NCI-H2107 (cell line): ENCODE measurements at places on chromosomes 12 and 14.
A peak's percentile ranks its signal among the peaks of the same experiment; 100 is the strongest.

GRCh38 chr12:25585021-25585523 is 32.0 kb upstream of the LMNTD1 start:
- DNase-seq, result no peak

- no peak for DNase-seq
Measured at GRCh38 chr14:103633391-103633790, 4.4 kb downstream of the KLC1 start.

DNA sequence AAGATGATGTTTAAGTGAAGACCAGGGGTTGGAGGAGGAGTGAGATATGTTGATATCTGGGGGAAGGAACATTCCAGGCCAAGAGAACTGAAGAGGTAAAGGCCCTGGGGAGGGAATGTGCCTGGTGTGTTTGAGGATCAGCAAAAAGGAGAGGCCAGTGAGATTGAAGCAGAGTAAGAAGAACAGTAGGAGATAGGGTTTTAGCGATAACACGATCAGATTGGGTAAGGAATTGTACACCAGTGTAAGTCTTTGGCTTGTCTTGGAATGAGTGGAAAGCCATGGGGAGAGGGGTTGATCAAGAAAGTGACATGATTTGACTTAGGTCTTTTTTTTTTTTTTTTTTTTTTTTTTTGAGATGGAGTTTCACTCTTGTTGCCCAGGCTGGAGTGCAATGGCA is 4.8 kb downstream of the TROAP start:
- DNase-seq, result no peak

GRCh38 chr14:24036169-24036962 is 15.4 kb upstream of the CARMIL3 start:
- peak; percentile 65 for DNase-seq

GRCh38 chr12:115185506-115185905 is 501.5 kb upstream of the TBX3 start:
- DNase-seq, result no peak

- DNase-seq, result no peak
Measured at GRCh38 chr14:90774316-90774715, 41.9 kb downstream of the TTC7B start.

GRCh38 chr14:67722293-67722692 is 20.6 kb downstream of the RDH12 start:
- no peak for DNase-seq

DNA sequence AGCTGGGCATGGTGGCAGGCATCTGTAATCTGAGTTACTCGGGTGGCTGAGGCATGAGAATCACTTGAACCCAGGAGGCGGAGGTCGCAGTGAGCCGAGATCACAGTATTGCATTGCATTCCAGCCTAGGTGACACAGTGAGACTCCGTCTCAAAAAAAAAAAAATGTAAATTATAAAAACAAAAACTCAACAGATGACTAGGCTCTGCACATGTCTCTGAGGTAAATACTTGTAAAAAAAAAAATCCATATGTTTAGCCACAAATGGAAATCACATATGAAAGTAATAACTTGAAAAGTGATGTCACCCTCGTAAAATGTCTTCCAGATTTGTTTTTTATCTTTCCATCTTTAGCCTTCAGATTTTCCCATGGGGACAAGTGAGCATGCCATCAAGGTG is 85.0 kb downstream of the KICS2 start:
- DNase-seq, result no peak

- peak; percentile 83 for DNase-seq
Measured at GRCh38 chr12:104381731-104382480, 74.8 kb upstream of the CHST11 start.

- DNase-seq, result no peak
Measured at GRCh38 chr12:65606008-65606766, 218.1 kb upstream of the HMGA2 start.

GRCh38 chr14:67556671-67557070 is 23.6 kb downstream of the PLEKHH1 start:
- no peak for DNase-seq

DNA sequence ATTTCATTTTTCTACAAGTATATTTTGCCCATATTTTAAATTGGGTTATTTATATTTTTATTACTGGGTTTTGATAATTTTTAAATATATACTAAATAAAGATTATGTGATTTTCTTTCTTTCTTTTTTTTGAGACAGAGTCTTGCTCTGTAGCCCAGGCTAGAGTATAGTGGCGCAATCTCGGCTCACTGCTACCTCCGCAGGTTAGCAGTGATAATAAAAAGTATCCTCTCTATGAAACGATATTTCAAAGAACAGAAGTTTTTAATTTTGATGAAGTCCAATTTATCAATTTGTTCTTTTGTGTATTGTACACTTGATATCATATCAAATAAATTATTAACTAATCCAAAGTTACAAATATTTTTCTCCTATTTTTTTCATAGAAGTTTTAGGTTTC is 47.2 kb upstream of the LDHB start:
- DNase-seq, result no peak

- no peak for DNase-seq
Measured at GRCh38 chr12:91105807-91106206, 5.5 kb downstream of the LUM start.

DNA sequence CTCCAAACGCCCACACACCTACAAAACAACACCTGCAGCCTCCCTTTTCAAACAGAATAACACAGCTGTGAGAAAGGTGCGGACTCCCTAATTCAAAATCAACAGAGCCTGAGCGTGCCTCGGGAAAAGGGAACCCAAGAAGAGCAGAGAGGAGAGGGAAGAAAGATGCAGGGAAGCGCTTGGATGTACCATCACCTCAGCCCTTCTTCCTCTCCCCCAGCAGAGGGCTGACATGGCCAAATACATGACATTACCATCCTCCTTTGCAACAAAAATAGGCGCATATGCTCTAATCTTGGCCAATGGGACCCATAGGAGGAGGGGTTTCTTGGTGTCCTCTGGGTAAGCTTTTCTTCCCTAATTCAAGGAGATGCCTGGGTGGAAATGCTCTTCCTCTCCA is 78.0 kb downstream of the CPSF2 start:
- DNase-seq, result no peak

DNA sequence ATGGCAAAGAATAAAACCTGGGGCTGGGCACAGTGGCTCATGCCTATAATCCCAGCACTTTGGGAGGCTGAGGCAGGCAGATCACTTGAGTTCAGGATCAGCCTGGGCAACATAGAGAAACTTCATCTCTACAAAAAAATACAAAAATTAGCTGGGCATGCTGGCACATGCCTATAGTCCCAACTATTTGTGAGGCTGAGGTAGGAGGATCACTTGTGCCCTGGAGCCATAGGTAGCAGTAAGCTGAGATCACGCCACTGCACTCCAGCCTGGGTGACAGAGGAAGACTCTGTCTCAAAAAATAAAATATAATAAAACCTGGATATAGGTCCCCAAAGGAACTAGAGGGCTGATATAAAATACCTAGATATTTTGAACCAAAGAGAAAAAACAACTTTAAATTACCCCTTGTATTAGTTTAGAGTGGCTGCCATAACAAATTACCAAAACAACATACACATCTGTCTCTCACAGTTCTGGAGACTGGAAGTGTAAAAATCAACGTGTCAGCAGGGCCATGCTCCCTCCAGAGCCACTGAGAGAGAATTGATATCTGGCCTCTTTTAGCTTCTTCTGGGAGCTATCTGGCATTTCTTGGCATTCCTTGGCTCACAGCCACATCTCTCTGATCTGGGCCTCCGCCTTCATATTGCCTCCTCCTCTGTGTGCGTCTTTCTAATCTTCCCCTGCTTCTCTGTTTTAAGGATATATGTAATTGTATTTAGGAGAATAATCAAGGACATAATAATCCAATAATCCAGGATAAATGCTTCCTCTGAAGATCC is 47.9 kb upstream of the ATF7IP start:
- DNase-seq, result no peak

GRCh38 chr12:66144791-66145754 is 14.5 kb upstream of the LLPH start:
- DNase-seq, result peak; percentile 20

DNA sequence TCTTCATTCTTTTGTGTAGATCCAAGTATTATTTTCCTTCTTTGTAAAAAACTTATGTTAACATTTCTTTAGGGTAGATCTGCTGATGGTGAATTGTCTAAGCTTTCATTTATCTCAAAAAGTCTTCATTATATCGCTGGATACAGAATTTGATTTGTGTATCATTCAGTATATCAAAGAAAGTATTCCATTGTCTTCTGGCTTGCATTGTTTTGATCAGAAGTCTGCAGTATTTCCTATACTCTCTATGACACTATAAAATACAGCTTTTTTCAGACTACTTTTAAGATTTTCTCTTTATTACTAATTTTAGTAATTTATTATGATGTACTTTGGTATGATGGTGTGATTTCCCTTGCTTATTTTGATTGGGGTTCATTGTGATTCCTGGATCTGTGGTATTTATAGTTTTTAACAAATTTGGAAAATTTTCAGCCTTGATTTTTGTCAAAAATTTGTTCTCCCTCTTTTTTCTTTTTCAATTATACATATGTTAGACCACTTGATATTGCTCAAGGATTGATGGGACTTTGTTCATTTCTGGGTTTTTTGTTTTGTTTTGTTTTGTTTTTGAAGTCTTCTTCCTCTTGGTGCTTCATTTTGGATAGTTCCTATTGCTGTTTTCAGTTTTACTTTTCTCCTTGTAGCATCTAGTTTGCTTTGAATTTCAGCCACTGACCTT is 176.5 kb downstream of the ZFP36L1 start:
- no peak for DNase-seq

- DNase-seq, result no peak
Measured at GRCh38 chr14:56895154-56895553, 84.9 kb upstream of the OTX2 start.

DNA sequence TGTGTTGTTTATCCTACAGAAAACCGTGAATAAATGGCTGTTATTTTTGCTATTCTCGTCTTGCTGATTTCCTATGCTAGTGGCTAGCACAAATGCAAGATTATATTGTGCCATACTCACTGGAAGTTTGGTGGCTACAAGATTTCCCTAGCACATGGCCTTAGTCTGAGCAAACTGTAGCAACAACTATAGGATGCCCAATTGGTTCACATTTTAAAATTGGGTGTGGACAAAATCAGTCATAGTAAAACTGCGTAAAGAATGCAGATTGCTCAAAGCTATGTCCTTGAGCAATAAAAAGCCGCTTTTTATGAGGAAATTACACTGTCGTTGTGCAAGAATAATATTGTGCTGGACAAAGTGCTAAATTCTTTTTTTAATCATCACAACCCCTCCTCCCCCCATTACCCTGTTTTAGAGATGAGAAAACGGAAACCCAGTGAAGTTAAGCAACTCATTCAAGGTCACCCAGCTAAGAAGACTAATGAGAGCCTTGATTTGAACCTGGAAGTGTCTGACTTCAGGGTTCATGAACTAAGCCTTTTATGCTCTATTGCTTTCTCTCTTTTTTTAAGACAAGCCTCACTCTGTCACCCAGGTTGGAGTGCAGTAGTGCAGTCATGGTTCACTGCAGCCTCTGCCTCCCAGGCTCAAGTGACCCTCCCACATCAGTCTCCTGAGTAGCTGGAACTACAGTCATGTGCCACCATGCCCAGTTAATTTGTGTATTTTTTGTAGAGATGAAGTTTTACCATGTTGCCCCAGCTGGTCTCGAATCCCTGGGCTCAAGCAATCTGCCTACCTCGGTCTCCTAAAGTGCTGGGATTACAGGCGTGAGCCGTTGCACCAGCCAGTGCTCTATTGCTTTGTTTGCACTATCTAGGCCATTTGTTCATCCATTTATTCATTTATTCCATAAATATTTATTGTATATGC is 73.6 kb downstream of the SRGAP1 start:
- DNase-seq, result no peak

DNA sequence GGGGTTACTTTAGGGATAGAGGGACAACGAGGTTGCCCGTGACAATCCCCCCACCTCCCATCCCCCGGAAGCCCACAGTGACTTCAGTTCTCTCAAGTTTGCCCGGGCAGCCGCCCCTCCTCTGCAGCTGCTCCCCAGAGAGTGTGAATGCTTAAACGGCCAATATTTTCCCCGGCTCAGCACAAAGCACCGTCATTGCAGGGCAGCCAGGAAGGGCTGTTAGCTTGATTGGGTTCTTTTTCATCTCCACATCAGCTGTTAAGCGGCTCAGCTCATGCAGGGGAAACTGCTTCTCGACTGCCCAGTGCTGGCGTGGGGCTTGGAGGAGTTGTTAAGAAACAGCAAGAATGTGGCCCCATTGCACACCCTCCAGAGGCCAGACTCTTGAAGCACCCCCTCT is 120.5 kb upstream of the NCOR2 start:
- DNase-seq, result peak; percentile 30

DNA sequence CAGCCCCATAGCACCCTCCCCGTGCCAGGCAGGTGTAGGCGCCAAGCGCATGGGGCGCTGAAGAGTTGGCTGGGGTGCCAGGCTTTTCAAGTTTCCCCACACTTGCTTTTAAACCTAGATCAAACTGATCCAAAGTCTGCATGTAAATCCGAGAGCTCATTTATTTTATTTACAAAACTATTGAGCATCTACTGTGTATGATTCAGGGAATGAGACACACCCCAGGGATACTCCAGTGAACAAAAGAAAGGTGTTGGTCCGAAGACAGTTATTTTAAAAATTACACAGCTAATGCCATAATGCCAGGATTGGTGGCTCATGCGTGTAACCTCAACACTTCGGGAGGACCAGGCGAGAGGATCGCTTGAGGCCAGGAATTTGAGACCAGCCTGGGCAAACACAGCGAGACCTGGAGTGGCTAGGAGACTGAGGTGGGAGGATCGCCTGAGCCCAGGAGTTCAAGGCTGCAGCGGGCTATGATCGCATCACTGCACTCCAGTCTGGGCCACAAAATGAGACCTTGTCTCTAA is 780 bp upstream of the SLC41A2 start:
- no peak for DNase-seq

DNA sequence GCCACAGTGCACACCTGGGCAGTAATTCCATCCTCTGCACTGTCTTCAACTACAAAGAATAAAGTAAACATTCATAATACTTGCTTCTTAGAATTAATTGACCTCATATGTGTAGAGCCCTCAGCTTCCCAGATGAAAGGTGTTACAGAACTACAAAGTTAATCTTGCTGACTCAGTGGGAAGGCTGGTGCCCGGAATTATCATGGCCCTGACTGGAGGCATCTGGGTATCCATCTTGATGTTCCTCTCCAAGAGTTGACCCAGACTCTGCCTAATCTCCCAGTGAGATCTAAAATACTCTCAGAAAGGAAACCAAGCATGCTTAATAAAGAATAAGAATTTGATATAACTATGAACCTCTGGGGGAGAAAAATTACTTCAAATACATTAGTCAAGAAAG is 147.0 kb upstream of the ARID2 start:
- DNase-seq, result no peak

DNA sequence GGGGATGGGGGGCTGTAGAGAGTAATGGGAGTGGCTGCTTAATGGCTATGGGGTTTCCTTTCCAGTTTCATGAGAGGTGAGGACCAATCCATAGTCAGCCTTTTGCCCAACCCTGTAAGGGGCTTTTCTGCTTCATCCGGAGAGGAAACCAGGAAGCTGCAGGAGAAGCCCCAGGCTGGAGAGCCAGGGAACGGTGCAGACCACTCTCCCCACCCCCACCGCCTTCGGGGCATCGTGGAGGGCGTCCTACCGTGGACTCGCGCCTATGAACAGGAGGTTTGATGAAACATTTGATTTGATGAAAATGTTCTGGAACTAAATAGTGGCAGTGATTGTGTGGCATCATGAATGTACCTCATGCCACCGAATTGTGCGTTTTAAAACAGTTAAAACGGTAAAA is 204.3 kb upstream of the DIO3 start:
- no peak for DNase-seq

GRCh38 chr12:96743606-96744005 is 163.5 kb upstream of the NEDD1 start:
- no peak for DNase-seq
